ENCODE measurements at places on chromosomes 13 and 19.

- DNase-seq = peak; percentile 0
Measured at GRCh38 chr13:100721885-100722512, 47.4 kb upstream of the TMTC4 start.

- DNase-seq = no peak
Measured at GRCh38 chr13:103184413-103184812, 118.2 kb upstream of the SLC10A2 start.

DNA sequence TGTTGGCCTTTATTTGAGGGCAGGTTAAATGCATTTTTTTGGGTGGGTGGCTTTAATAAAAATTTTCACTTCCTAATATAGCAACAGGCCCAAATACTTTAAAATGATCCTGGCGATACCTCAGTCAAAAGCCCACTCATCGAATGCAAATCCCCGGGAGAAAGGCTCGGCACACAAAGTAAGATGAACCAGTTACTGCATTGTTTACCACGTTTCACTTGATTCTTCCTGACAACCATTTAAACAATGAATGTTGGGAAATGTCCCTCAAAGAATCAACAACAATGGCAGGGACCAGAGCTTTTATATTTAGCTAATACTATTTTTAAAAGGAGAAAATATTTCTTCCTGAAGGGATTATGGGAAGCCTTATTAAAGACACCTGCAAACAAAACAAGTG is 187.7 kb downstream of the ABCC4 start:
- no peak for DNase-seq

DNA sequence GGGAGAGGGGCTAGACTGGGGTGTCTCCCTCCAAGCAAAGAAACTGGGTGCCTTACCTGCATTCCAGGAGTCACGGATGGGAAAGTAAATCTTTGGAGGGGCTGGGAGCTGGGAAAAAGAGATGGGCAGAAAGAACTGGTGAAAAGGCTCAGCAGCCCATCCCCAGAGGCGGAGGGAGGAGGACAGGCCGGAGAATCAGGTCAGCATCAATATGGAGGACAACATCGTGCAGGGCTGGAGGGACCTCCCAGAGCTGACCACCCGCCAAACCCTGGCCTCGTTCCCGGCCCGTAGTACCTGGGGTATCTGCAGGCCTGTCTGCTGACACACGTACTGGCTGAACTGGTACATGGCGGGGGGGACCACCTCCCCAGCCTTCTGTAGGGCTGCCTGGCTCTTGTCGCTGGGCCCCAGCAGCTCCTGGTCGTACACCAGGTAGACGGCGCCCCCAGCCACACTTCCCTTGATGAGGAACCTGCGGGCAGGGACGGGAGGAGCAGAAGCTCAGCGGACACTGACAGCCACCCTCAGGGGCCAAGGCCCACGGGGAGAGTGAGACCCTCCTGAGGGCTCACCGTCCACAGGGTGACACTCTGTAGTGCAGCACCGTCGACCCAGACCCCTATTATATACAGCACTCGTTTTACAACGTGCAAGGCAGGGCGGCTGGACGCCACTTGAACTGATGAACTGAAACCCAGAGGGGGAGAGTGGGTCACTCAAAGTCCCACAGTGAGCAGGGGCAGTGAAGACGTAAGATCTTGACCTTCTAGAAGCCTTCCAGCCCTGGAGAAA is 830 bp downstream of the MICOS13 start:
- no peak for DNase-seq
